ENCODE measurements at places on chromosomes 13 and 19.

- DNase-seq, result no peak
Observed at GRCh38 chr19:1672038-1672768, 19.8 kb upstream of the TCF3 start.

- no peak for DNase-seq
Observed at GRCh38 chr19:10159610-10160009, 35.1 kb downstream of the DNMT1 start.

DNA sequence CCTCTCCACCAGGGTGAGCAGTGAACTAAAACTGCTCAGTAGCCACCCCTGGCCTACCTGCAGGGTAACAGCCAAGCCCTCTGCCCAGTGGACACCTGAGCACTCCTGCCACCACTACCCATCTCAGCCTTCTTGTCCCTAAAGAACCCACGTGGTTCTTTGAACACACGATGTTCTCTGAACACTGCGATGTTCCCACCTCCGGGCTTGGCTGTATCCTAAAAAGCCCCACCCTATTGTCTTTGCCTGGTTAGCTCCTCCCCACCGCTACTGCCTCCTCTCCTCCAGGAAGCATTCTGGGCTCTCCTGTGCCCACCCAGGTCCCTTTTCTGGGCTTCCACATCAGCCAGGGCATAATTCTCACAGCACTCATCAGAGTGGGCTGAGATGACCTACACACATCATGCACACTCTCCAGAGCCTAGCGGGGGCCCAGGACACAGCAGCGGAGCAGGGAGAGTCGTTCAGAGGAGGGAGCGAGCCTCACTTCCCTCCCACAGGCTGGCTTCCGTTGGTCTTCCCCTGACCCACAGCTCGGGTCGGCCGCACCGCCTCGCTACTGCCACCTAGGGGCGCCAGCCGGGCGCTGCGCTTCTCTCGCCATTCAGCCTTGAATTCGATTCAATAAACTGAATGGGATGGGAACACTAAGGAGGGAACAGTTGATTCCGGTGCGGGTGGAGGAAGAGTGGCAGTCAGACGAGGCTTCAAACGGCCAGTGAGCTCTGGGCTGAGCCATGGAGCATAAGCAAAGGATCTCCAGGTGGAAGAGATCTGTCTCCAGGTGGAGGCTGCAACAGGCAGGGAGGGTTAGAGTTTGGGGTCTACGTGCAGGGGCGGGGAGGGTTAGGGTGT is 3.2 kb downstream of the ELAVL1 start:
- peak; percentile 79 for DNase-seq

- DNase-seq, result no peak
Observed at GRCh38 chr19:7605490-7606222, 10.0 kb downstream of the CAMSAP3 start.

DNA sequence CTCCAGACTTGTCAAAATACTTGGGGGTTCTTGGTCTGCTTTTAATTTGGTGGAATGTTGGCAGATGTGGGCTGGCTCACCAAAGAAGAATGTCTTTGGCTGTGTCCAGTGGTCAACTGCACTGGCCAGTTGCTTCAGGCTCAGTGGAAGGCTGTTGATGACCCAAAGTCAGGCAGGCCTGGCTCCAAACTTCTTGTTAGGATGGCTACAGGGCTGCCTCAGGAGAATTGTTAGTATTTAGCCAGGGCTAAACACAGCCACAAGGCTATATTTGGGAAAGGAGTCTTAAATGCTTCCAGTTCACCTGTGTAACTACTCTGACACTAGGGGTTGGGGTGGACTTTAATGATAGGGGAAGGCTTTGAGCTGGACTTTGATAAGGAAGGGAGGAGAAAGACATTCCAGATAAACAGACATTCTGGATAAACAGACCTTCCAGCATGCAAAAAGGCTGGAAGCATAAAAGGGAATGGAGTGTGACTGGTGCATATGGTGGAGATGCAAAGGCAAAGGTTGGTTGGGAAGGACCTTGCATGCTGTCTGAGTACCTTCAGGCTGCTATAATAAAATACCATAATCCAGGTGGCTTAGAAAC is 116.8 kb downstream of the FOXO1 start:
- no peak for DNase-seq

DNA sequence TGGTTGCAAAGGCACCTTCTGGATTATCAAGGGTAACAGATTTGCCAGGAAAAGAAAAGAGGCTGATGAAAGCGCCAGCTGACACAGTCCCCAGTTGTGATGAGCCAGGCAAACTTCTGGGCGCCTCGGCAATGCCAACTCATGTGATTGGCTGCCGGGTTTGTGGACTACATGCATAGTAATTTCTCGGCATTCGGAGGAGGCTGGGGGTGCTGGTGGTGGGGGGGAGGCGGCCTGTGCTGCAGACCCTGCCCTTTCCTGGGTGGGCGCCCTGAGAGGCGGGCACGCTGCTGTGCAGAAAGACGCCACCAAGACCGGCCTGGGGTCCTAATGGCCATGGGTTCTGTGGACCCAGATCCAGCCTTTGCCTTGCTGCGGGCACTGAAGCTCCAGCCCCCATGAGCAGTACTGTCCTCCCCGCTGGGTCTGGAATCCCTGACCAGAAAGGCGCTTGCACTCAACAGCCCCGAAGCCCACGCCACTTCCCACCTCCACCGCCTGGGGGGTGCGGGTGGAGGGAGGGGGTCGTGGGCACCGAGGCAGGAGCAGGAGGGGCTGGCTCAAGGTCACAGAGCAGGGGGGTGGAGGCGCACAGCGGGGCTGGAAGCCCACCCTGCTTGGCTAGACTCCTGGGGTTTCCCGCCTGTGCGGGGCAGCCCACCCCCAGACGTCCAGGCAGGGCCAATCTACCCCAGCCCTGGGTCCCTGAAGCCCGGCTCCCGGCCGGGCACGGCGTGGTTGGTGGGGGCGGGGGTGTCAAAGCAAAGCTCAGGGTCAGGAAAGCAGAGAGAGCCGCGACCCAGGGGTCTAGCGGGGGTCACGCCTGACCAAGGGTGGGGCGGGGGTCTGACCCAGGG is 1.0 kb downstream of the DIRAS1 start:
- no peak for DNase-seq

DNA sequence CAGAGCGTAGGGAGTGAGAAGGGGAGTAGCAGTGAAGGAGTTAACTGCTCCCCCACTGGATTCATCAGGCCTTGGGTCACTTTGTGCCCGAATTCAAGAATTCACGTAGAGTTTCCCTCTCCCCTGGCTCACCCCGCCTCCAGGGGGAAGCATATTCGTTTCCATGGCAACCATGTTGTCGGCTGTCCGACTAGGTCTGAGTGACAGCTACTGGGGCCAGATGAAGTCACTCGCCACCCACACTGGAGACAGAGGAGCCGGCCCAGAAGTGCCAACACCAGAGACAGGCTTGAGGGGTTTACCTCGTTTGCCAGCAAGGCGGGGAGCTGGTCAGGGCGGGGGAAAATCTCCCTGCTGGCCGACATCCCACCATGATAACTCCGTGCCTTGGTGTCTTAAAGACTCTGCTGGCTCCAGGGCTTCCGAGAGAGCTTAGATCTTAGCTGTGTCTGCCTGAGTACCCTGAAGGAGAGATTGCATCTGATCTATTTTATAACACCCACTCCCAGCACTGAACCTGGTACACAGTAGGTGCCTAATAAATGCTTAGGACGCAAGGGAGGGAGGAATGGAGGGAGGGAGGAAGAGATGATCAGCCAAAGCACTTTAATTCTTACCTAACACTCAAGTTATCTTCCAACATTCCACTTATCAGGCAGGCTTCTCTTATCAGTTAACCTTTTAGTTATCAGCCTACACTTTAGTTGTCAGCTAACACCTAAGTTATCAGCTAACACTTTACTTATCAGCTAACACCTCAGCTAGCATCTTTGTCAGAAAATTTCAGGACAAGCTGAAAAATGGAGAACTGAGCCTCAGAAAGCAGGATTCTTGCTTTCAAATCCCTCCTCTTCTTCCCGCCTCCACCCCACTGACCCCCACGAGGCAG is 57.2 kb upstream of the ZNRF4 start:
- DNase-seq, result no peak

DNA sequence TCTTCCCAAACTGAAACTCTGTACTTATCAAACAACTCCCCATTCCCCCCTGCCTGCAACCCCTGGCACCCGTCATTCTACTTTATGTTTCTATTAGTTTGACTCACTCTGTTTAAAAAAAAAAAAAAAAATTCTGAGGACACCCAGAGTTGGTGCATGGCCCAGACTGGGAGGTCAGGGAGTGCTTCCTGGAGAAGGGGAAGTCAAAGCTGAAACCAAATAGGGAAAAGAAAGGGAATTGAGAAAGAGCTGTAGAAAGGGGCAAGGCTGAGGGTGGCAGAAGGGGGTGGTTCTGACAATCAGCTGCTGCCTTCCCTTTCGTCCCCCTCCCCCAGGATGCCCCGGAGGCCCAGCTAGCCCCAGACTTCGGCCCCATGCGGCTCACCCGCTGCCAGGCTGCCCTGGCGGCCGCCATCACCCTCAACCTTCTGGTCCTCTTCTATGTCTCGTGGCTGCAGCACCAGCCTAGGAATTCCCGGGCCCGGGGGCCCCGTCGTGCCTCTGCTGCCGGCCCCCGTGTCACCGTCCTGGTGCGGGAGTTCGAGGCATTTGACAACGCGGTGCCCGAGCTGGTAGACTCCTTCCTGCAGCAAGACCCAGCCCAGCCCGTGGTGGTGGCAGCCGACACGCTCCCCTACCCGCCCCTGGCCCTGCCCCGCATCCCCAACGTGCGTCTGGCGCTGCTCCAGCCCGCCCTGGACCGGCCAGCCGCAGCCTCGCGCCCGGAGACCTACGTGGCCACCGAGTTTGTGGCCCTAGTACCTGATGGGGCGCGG is 9.0 kb upstream of the STRN4 start:
- DNase-seq, result no peak

- DNase-seq, result peak; percentile 45
Observed at GRCh38 chr19:34269968-34270621, 15.7 kb downstream of the GARRE1 start.

- no peak for DNase-seq
Observed at GRCh38 chr19:51627491-51628138, 2.6 kb downstream of the SIGLEC5 start.

DNA sequence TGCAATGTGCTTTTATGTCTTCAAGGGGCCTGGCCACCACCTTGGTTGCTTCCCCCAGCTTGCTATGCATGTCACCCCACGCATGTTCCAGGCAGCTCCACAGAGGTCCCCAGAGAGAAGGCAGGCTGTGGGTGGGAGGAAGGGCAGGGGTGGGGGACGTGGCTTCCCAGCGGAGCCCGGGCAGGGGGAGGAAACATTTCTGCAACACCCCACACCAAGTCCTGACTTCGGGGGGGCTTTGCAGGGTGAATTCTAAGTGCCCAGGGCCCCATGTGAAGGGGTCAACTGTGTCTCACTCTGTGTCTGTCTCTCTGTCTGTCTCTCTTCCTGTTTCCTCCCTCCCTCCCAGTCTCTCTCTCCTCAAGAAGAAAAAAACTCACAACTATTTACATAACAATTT is 39.6 kb downstream of the LTBP4 start:
- no peak for DNase-seq

DNA sequence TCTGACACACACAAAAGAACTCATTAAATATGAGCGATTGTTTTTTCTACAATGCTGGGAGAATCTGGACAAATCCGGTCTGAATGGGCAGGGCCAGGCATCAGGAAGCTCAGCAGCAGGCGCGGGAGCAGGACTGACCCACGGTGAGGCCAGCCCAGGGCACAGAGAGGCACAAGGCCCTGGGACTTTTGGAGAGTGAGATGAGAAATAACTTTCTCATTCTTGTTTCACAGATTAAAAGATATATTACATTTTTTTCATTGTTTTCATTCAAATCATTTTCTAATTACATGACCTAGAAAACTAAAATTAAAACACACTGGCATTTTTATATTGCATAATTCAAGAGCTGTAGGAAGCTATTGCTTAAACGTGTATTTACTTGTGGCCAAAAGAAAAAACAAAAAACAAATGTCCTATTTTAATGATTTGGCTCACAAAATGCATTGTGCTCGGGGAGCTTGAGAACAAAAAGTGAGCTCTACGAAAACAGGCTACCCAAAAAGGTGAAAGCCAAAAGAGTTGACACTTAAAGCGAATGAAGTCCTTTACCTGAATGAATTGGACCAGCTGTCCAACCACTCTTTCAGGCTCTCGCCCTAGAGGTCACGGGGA is 133.1 kb downstream of the TNFRSF19 start:
- DNase-seq, result no peak

DNA sequence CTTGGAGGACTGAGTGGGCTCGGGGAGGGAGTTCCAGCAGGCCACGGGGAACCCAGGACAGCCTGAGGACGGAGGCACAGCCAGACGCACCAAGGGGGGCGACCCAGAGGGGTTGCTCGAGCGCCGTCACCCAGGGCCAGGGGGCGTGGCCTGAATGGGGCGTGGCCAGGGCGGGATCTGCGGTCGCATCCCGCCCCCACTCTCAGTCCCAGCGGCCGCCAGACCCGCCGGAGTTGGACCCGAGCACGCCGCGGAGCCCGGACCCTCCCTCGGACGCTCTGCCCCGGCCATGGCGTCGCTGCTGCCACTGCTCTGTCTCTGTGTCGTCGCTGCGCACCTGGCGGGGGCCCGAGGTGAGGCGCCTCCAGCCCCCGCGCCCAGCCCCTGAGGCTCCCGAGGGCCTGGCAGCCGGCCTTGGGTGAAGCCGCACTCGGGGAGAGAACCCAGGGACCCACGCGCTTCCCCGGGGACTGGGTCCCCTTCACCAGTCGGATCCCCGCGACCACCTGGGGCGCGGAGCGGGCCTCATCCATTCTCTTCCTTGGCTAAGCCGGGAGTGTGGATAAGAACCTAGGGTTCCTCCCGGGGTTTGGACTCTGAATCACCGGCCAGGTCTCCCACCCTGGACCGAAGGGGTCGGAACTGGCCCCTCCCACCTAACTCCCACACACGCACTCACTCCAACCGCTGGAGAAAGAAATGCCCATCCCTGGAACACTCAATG is at the start of gene CILP2:
Gene CILP2 (plus strand): TSS at position 205 of the 724 bp plus-strand sequence. CDS start 85 bp downstream, at position 290.
- DNase-seq, result peak; percentile 66

- DNase-seq, result no peak
Observed at GRCh38 chr19:2803486-2804155, 16.0 kb upstream of the ZNF554 start.

GRCh38 chr19:55559684-55560083 is 14.3 kb upstream of the SBK3 start:
- no peak for DNase-seq

GRCh38 chr13:80475718-80476117 is 134.8 kb upstream of the SPRY2 start:
- DNase-seq, result no peak

DNA sequence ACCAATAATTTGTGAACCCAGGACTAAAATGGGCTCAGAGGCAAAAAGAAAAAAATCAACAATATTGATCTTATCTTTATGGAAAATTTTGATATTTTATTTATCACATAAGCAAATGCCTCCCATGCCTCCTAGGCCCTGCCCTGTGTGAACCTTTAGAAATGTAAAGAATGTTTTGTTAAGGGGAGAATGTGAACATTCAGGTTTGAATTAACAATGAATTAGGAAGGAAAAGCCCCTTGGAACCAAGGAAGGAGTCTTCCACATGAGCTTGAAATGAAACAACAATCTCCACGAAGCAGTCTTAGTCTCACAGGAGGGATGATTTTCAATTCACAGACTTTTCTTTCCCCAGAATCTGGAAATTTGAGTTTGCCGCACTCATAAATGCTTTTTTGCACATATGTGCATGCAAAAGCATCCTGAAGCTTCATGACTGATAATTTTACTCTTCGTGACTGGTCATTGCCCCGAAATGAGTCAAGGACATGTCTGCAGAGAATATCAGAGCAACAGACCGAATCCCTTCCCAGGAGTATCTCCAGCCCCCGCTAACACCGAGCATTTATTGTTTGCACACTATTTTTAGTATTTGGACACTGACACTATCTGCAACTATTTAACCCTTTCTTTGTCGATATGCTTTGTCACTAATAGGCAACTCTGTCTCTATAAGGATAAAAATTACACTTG is 135.2 kb downstream of the DCT start:
- no peak for DNase-seq

Measured in thyroid gland (tissue), 4 donors.